ENCODE measurements at places on chromosomes 7 and 10.

GRCh38 chr10:71829896-71830295, 21.2 kb downstream of the PSAP start:
- DNase-seq = no peak

GRCh38 chr10:87594864-87595263, 64.8 kb upstream of the PAPSS2 start:
- DNase-seq = no peak

GRCh38 chr7:36161996-36162395, 8.9 kb downstream of the EEPD1 start:
- no peak for DNase-seq

DNA sequence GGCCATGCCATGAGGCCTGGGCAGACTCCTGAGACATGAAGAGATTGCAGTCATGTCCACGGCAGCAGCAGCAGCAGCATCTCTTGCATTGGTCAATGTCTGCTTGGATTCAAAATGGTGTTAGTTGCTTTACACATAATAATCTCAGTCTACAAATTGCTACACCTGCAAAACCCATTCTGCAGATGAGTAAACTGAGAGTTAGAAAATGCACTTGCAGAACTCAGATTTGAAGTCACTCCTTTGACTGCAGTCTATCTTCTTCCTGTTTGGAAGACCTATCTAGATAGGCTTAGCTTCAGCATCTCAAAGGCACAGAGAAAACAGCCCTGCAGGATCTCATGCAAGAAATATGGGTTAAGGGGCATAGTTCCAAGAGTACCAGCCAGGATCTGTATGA, 350.3 kb downstream of the TNS3 start:
- DNase-seq = no peak

GRCh38 chr10:132255489-132256344, 52.0 kb downstream of the STK32C start:
- DNase-seq = no peak

DNA sequence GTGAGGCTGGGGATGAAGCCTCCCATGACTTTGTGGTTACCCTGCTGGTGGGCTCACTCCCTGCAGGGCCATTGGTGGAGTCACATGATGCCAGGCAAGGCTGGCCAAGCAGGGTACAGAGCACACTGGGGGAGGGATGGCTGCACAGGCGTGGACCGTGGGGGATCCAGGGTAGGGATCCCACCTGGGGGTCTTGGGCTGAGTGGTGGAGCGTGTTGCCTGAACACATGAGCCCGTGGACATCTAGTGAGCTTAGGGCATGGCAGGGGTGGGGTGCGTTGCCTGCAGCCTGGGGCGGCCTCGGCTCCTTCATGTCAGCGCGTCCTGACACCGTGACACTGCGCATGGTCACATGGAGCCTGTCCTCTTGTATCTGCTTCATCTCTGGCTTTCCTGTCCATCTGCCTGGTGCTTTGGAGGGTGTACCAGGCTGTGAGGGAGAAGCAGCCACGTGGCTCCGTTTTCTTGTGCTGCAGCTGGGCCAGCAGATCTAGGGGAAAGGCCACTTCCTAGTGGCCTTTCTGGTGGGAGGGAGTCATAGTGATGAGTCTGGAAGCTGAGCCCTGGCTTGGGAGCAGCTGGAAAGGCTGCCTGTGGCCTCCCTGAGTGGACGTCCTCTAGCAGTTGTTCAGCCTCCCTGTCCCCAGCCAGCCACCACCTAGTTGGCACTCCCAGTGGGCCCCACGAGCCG, 96.2 kb downstream of the LHPP start:
- no peak for DNase-seq

All from Peyer's patch (tissue), 4 donors.